ENCODE measurements at places on chromosomes 12 and 14.

- DNase-seq = peak; percentile 82
These were observed 104.5 kb upstream of the MED13L start for GRCh38 chr12:116381744-116382685.

DNA sequence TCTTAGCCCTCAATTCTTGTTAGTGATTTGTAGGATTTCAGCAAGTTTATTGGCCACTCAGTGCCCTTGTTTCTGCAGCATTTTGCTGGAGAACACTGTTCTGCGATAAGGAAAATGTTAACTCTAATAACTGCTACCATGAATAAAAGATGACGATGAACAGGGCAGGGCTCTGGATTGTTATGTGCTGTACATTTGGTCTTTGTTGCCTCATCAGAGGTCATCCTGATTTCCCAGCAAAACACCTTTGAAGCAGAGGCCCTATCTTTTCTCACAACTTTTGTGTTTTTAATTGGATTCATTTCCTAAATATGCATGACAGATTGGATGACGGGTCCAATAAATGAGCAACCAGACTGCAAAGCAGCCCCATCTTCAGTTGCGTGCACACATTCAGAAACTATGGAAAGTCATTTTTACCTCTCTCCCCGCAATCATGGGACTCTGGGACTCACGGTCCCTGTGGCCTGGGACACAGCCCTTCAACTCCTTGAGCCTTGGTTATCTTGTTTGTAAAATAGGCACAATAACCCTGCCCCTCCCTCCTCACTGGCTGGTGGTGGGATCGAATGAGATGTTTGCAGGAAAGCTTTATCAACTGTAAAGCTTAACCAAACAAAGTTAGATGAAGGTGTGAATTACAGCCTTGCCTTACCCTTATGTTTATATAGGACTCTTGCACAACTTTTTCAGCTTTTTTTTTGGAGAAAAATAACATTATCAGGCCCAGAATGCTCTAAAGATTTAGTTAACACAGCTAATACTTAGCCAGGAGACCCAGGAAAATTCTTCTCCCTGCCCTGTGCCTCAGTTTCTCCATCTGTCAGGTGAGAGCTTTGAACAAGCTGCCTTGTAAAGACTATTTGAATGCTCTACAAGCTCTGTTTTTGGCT, 45.4 kb downstream of the RPH3A start:
- DNase-seq = no peak

GRCh38 chr14:100804138-100804537, 21.8 kb upstream of the MEG3 start:
- DNase-seq = no peak

GRCh38 chr14:36452860-36453259, 67.2 kb downstream of the NKX2-1 start:
- DNase-seq = no peak

GRCh38 chr14:52079239-52079959, 10.5 kb upstream of the NID2 start:
- no peak for DNase-seq

DNA sequence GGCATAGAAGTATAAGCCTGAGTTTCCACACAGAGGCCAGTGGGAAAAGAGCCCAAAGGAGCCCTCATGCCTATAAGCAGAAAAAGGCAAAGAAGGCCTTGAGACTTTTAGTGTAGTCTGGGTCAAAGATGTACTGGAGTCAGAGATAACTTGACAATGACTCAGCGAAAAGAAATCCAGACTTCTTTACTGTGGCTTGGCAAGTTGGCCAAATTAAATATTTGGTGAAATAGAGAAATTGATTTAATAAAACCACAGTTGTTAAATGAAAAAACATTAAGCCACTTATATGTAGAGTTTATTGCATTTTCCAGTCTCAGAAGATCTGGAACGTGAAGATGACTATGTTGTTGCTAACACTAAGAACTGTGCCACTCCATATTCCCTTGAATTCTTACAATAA, 105.1 kb downstream of the TMTC3 start:
- DNase-seq = no peak

- no peak for DNase-seq
These were observed 180.2 kb upstream of the PZP start for GRCh38 chr12:9388379-9388778.

- no peak for DNase-seq
These were observed 62.8 kb upstream of the FOXN3 start for GRCh38 chr14:89479802-89480201.

- no peak for DNase-seq
These were observed 135.9 kb downstream of the KTN1 start for GRCh38 chr14:55715889-55716288.

- no peak for DNase-seq
These were observed 7.9 kb downstream of the WDR89 start for GRCh38 chr14:63633801-63634200.

- DNase-seq = no peak
These were observed 4.9 kb downstream of the HNRNPA1 start for GRCh38 chr12:54285150-54286041.

GRCh38 chr14:35632271-35632670, 98.3 kb downstream of the INSM2 start:
- DNase-seq = no peak

GRCh38 chr12:132500142-132500855, 10.3 kb downstream of the FBRSL1 start:
- DNase-seq = no peak

- no peak for DNase-seq
These were observed 22.2 kb downstream of the ARF6 start for GRCh38 chr14:49915085-49915484.

- no peak for DNase-seq
These were observed 200.2 kb downstream of the ITPR2 start for GRCh38 chr12:26632756-26633155.

DNA sequence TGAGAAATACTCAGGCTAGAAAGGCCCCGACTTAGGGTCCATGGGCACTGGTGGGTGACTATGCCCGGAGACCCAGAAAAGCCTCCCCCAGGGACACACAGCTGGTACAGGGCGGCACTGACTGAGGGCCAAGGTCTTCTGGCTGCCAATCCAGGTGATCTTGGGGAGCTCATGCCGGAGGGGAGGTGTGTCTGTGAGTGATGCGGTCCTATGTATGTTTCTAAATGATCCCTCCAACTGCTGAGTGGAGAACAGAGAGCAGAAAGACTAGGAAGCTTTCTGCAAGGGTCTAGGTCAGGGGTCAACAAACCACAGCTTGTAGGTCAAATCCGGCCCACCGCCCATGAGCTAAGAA, 391 bp downstream of the SERPINA4 start:
- DNase-seq = no peak

- no peak for DNase-seq
These were observed 110.0 kb downstream of the ARF6 start for GRCh38 chr14:50002926-50003212.

DNA sequence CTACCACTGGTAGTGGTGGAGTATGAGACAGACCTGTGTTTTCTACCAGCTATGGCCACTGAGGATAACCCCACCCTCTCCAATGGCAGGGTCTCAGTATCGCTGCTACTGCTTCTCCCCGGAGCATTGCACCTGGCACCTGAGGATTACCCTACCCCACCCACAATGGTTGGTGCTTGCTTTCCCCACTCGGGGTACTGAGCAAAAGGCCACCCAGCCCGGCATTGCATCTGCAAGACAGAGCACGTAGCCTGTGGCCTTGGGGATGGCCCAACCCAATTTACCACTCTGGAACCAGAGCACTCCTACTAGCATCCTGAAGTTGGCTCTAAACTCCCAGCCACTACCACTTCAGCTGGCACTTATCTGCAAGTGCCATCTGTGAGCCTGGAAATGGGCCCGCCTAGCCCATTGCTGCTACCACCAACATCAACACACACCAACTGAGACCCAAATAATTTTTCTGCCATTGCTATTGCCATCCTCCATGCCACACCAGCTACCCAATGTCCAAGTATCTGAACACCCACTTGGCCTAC, 145.7 kb downstream of the CNTN1 start:
- DNase-seq = no peak

DNA sequence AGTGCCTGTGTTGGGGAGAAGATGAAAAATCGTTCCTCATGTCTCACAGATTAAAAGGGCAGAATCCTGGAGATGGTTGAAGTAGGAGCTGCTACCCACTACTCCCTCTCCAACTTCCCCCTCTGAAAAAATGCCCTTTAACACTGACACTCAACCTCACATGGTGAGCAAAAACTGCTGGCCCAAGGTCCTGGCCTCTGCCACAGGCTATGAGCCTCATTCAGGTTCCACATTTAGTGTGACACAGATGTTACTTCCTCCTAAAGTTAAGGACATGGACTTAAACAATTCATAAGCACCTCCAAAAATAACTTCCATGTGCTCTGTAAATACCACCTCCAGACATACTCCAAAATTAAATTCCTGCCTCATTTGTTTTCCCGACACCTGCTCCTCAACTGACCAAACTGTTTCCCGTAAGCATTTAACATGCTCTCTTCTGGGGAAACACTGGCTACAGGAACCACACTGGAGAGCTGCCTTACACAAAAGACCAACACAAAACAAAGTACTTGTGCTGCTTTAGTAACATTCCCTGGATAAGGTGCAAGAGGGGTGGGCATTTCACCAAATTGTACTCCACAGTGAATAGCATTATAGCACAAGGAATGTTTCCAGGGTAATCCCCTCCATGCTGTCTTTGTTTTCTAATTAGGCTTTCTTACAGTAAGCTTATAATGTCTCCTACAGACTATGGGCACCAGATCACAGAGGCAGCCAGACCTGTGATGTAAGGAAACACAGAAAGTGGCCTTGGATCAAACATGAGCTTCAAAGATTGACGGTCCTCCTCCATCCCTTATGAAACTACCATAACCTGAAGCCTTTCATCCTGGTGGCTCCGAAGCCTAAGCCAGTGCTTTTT, 57.0 kb downstream of the PHLDA1 start:
- no peak for DNase-seq

- no peak for DNase-seq
These were observed 21.1 kb downstream of the IRF2BPL start for GRCh38 chr14:77007183-77007974.

- no peak for DNase-seq
These were observed 1.7 kb downstream of the MGST1 start for GRCh38 chr12:16349131-16349460.

DNA sequence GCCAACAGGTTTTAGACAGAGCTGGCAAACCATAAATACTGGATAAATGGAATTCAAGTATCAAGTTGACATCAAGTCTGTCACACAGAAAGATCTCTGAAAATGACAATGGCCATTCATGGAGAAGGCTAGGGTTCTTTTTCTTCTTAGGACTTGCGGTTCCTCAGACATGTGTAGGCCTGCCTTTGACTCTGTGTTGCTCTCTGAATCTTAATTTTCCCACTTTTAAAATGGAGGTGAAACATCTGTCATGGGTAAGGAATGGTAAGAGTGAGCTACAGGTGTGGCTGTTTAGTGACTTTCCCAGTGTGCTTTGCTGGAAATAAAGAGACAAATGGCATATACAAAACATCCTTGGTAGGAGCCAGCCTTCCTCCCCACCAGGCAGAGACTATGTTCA, 79.2 kb downstream of the PTCSC3 start:
- DNase-seq = no peak

- no peak for DNase-seq
These were observed 208.0 kb downstream of the PCNX1 start for GRCh38 chr14:71115306-71115705.

- no peak for DNase-seq
These were observed 62.1 kb downstream of the GARIN6 start for GRCh38 chr12:99709619-99710018.

DNA sequence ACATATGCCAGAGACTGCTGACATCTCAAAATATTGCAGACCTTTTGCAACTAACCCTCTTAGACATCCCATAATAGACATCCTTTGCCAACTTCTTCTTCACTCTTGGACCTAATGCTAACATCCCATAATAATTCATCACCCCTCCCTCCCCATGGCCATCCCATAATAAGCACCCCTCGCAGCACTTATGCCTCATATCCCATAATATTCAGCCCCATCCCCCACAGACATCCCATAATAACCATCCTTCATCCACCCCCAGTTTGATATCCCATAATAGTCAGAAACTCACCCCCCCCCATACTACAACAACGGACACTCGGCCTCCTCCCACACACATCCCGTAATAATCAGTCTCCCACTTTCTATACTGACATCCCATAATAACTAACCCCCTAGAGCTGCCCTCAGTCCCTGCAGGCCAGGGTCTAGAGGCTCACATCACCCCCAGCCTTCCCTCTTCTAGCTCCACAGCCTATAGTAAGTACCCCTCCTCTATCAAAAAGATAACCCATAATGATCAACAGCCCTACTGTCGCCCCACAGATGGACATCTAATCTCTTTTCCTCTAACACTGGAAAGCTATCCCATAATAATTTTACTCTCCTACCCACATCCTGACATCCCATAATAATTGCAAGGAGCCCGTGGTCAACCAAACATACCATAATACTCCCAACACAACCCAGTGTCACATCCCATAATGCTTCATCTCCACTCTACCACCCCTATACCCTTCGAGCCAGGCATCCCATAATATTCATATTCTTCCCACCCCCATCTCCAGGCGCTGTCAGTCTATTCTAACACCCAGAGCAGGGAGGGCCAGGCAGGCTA, 792 bp upstream of the CHD4 start:
- DNase-seq = no peak

GRCh38 chr14:95507174-95507573, 9.3 kb downstream of the SYNE3 start:
- no peak for DNase-seq

DNA sequence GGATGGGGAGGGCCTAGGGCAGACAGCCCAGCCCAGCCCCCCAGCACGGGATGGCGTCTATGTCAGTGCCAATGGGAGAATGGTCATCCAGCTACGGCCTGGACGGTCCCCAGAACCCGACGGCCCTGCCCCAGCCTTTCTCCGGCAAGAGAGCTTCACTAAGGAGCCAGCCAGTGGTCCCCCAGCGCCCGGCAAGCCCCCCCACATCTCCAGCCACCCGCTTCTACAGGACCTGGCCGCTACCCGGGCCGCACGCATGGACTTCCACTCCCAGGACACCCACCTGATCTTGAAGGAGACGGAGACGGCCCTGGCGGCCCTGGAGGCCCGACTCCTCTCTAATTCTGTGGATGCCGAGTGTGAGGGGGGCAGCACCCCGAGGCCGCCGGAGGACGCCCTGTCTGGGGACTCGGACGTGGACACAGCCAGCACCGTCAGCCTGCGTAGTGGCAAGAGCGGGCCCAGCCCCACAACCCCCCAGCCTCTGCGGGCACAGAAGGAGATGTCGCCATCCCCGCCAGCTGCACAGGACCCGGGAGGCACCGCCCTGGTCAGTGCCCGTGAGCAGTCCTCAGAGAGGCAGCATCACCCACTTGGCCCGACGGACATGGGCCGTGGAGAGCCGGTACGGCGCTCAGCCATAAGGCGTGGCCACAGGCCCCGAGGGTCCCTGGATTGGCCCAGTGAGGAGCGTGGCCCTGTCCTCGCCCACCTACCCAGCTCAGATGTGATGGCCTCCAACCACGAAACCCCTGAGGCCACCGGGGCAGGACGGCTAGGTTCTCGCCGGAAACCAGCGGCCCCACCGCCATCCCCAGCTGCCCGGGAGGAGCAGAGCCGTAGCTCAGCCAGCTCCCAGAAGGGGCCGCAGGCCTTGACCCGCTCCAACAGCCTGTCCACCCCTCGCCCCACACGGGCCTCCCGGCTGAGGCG, 21.9 kb downstream of the CEP170B start:
- DNase-seq = no peak

- no peak for DNase-seq
These were observed 58.3 kb downstream of the SLC8A3 start for GRCh38 chr14:70130482-70130881.

All from neuronal stem cell (in vitro differentiated cells).